Stimulated activated CD8-positive, alpha-beta memory T cell treated with anti-CD3 and anti-CD28 coated beads, Interleukin-7, amount 100 ng/mL, for 1 hour (primary cell): ENCODE measurements at places on chromosomes 1 and 21.

GRCh38 chr1:222106377-222106776, 364.5 kb upstream of the DUSP10 start:
- DNase-seq = no peak

- DNase-seq = no peak
These were observed 1.5 kb upstream of the KCNH1 start for GRCh38 chr1:211135342-211135950.

DNA sequence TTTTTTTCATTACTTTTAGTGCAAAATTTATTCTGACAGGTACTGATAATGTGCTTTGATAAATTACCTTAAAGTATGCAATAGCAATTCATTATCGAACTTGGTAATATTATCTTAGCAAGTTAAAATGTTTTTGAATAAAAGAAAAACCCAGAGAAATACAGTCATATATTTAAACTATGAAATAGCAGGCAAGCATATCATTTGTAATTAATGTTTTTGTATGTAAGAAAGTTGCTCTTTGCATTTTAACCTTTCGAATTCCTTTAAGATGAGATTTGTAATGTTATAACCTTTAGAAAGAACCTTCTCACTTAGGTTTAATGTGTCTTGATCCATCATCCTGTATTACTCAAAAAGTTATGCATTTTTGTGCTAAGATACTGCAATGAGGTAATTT, 585.6 kb downstream of the PTBP2 start:
- DNase-seq = no peak

GRCh38 chr1:19033515-19033839, 77.0 kb upstream of the IFFO2 start:
- DNase-seq = no peak

- no peak for DNase-seq
These were observed 570 bp upstream of the PEX10 start for GRCh38 chr1:2412773-2413494.

DNA sequence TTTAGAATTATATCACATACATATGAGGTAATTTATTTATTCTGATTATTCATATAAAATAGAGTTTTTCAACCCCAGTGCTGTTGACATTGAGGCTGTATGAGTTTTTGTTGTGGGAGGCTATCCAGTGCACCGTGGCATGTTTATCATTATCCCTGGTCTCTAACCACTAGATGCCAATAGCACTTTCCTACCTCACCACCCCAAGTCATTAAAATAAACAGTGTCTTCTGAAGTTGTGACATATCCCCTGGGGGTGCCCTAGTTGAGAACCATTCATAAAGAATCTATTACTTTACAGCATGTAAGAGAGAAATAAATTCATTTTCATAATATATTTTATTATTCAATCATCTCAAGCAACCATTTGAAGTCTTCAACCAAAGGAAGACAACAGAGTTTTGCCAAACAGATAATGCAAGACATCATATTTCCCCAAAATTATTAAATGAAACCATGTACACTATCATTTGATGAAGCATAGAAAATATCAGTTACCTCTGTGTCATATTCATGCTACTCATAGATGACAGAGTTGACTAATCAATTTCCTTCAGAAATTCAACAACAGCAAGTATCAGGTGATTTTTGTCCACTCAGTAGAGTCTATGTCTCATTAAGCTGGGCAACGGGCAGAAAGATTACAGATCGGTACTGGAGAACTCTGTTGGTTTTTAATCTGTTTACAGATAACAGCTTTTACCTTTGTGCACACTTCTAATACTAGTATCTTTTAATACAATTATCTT, 39.5 kb upstream of the RGS1 start:
- no peak for DNase-seq

- DNase-seq = no peak
These were observed 130.3 kb upstream of the C21orf91 start for GRCh38 chr21:17949421-17949820.

DNA sequence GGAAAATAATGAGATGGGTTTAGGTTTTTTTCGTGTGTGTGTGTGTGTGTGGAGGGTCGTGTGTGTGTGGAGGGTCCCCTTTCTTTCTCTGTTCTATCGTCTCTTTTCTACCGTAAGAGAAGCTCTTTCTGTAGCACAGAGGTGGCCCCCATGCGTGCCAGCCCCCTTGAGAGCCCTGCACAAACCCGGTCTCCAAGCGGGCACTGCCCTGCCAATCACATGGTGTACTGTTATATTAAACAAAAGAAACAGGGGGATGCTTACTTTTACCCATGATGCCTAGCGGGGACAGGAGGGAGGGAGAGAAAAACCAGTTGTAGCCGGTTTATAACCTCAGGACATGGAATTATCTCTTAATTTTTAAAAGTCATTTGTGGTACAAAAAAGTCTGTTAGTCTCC, 41.0 kb downstream of the GATAD2B start:
- no peak for DNase-seq

GRCh38 chr1:101203820-101204540, 32.8 kb upstream of the S1PR1 start:
- DNase-seq = no peak
